Nephron progenitor cell (in vitro differentiated cells): ENCODE measurements at places on chromosomes 12 and 14.

DNA sequence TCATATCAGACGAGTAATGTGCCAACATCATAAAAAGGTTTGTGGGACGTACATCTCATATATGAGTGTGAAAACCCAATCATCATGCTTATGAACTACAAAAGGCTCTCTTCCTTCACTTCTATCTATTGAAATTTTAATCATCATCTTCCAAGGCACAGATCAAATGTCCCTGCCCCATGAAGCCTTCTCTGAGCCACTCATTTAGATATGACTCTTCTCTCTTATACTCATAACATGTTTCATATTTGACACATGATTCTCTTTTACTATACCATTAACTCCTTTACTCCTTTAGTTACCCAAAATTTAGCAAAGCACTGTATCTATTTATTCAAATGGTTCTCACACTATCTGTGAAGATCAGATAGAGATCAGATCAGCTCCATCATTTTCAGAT lies 22.2 kb downstream of the RALGAPA1 start:
- H3K27me3 ChIP-seq = peaks cover 2% of the 10 kb centered on the region
- DNase-seq = no peak

DNA sequence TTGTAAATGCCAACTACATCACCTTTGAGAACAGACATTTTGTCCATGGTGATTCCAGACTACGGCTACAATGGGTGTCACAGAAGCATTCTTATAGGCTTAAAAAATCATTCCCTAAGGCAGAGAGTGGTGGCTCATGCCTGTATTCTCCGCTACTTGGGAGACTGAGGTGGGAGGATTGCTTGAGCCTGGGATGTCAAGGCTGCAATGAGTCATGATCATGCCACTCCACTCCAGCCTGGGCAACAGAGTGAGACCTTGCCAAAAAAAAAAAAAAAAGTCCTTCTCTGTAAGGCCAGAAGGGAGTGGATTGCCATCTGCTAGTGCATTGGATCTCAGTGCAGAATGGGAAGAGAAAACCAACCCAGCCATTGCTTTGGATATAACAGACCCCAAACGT lies 522.5 kb downstream of the VRK1 start:
- no peak for DNase-seq
- no peaks in the 10 kb centered on the region for H3K4me1 ChIP-seq
- peaks cover 15% of the 10 kb centered on the region for H3K27me3 ChIP-seq
- no peak overlapping the region for H3K27ac ChIP-seq

DNA sequence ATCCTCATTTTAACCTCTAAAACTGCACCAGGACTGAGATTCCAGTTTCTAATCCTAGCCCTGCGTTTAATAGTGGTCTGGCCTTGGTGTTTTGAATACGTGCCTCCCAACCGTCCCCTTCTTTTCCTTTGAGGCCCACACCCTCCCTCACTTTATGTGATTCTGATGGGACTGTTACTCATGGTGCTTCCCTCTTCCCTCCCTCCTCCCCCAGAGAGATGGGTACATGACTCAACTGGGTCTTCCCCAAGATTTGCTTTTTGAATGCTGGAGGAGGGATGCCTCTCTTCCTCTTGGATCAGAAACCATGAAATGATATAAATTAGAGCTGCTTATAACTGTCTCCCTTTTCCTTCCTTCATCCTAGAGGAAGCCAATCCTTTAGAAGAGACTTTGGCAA lies 8.2 kb upstream of the PPP2R5E start:
- H3K4me3 ChIP-seq = no peak overlapping the region
- no peaks in the 10 kb centered on the region for H3K36me3 ChIP-seq
- no peak for DNase-seq

DNA sequence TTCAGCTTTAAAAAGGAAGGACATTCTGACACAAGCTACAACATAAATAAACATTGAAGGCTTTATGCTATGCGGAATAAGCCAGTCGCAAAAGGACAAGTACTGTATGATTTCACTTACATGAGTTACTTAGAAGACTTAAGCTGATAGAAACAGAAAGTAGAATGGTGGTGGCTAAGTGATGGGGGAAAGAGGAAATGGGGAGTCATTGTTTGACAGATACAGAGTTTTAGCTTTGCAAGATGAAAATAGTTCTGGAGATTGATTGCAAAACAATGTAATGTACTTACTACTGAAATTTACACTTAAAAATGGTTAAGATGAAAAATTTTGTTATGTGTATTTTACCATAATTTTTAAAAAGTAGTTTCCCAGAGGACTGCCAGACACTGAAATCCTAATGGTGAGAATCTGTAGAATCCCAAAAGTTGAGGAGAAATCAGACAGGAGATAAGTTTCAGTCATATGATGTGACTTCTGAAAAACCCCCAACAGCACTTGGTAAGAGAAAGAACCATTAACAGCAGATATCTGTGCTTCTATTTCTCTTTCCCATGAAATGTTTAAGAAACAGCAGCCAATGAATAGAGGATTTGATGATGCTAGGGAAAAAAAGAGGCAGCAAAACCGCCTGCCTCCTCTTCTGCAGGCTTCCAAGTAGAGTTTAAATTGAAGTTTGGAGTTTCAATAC lies 16.6 kb upstream of the CLEC2A start:
- H3K27ac ChIP-seq = no peak overlapping the region
- DNase-seq = no peak

GRCh38 chr12:82708061-82708879 lies 21.6 kb downstream of the TMTC2 start:
- H3K4me1 ChIP-seq = peaks cover 11% of the 10 kb centered on the region
- no peak for DNase-seq
- no peak overlapping the region for H3K27ac ChIP-seq
- peaks cover 3% of the 10 kb centered on the region for H3K27me3 ChIP-seq
- H3K36me3 ChIP-seq = peaks cover 47% of the 10 kb centered on the region
- H3K4me3 ChIP-seq = no peak overlapping the region

- no peaks in the 10 kb centered on the region for H3K4me1 ChIP-seq
- no peaks in the 10 kb centered on the region for H3K27me3 ChIP-seq
- no peak overlapping the region for H3K4me3 ChIP-seq
- no peak for DNase-seq
Observed at GRCh38 chr14:27392153-27392552, 794.3 kb upstream of the NOVA1 start.

- H3K27ac ChIP-seq = no peak overlapping the region
- no peaks in the 10 kb centered on the region for H3K36me3 ChIP-seq
- H3K27me3 ChIP-seq = peaks cover 15% of the 10 kb centered on the region
- H3K4me3 ChIP-seq = no peak overlapping the region
- H3K4me1 ChIP-seq = peaks cover 8% of the 10 kb centered on the region
- DNase-seq = no peak
Observed at GRCh38 chr12:127745469-127746212, 521.3 kb upstream of the TMEM132C start.

- H3K4me3 ChIP-seq = no peak overlapping the region
- H3K27me3 ChIP-seq = peaks cover 4% of the 10 kb centered on the region
- peaks cover 22% of the 10 kb centered on the region for H3K4me1 ChIP-seq
- no peak overlapping the region for H3K27ac ChIP-seq
Observed at GRCh38 chr12:19192710-19193109, 63.2 kb downstream of the PLEKHA5 start.

DNA sequence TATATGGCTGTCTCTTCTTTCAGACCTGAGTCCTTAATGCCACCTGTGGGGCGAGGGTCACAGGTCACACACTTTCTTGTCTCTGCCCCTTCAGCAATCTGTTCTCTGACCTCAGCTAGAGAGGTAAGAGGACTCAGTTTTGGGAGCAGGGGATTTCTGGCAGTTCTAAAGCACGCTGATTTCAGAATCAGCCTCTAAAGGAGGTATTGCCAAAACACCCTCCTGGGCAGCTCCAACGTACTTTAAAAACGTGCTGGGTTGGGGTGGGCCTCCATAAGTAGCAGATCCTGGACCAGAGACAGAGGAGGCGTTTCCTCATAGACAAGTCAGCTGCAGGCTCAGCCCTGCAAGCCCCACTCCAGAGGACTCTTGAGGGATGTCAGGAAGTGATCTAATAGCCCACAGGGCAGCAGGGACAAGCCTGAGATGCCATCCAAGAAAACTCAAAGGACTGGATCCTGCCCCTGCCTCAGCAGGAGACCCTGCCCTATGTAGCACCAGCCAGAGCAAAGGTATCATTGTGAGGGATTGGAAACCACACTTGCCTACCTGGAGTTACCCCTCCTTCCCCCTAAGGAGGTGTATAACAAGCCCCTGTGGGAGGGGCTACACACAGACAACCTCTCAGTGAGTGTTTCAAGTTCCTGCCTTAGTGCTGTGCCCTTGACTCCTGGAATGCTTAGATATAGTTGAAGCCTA lies 8.5 kb downstream of the CTDSP2 start:
- H3K4me3 ChIP-seq = peak overlapping the region; percentile 34
- no peaks in the 10 kb centered on the region for H3K36me3 ChIP-seq
- H3K27me3 ChIP-seq = no peaks in the 10 kb centered on the region
- H3K27ac ChIP-seq = peak overlapping the region; percentile 98
- DNase-seq = no peak

DNA sequence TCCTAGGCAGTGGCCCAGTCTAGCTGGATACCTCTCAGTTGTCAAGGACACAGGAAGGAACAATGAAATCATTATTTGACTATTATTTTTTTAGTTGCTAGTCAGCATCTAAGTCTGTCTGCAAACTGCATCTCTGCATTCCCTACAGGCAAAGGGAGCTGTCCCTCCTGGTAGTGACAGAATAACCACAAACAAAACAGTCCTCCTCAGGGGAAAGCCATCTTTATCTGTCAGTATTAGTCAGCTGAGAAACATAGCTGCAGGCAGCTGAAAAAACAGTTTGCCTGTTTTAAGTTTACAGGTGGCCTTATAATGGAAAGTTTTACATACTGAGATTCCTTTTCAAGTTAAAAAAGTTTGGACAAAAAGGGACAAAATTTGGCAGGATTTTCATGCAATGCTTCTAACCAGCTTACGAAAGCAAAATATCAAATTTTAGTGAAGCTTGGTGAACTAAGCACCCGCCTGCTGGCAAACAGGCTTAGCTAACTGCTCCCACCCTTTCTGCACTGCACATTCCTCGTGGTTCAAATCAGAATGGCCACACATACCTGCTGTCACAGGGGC lies 29.5 kb downstream of the SLC25A21 start:
- peaks cover 44% of the 10 kb centered on the region for H3K4me1 ChIP-seq
- H3K4me3 ChIP-seq = no peak overlapping the region
- DNase-seq = no peak
- no peak overlapping the region for H3K27ac ChIP-seq

DNA sequence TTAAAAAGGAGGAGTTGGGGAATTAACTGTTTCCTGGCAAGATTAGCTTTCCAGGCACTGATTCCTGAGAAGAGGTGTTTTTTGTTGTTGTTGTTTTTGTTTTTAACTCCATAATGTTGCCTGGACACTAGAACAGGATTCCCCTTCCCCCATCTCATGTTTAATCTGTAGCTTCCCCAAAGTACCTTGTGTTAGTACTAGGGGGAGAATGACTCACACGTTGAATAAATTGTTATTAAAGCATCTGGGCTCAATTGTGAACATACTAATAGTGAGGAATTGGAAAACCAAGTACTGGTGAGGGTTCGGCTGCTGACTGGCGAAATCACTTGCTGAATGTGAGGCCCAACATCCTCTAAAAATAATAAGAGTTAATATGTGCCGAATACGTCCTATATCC lies 1.3 kb upstream of the GNG2 start:
- H3K4me1 ChIP-seq = peaks cover 48% of the 10 kb centered on the region
- no peak overlapping the region for H3K4me3 ChIP-seq
- H3K36me3 ChIP-seq = peaks cover 4% of the 10 kb centered on the region
- no peak for DNase-seq
- H3K27me3 ChIP-seq = peaks cover 3% of the 10 kb centered on the region

- no peak overlapping the region for H3K27ac ChIP-seq
- no peak overlapping the region for H3K4me3 ChIP-seq
- H3K27me3 ChIP-seq = peaks cover 33% of the 10 kb centered on the region
- DNase-seq = no peak
Observed at GRCh38 chr14:93965287-93965821, 11.0 kb downstream of the ASB2 start.

GRCh38 chr14:75539561-75540478 lies 17.6 kb downstream of the BATF start:
- H3K27ac ChIP-seq = no peak overlapping the region
- no peak overlapping the region for H3K4me3 ChIP-seq
- H3K4me1 ChIP-seq = peaks cover 10% of the 10 kb centered on the region
- no peak for DNase-seq
- peaks cover 2% of the 10 kb centered on the region for H3K27me3 ChIP-seq

GRCh38 chr12:27554421-27555186 lies 30.6 kb downstream of the PPFIBP1 start:
- H3K27me3 ChIP-seq = peaks cover 2% of the 10 kb centered on the region
- H3K4me1 ChIP-seq = peaks cover 58% of the 10 kb centered on the region
- peaks cover 18% of the 10 kb centered on the region for H3K36me3 ChIP-seq

DNA sequence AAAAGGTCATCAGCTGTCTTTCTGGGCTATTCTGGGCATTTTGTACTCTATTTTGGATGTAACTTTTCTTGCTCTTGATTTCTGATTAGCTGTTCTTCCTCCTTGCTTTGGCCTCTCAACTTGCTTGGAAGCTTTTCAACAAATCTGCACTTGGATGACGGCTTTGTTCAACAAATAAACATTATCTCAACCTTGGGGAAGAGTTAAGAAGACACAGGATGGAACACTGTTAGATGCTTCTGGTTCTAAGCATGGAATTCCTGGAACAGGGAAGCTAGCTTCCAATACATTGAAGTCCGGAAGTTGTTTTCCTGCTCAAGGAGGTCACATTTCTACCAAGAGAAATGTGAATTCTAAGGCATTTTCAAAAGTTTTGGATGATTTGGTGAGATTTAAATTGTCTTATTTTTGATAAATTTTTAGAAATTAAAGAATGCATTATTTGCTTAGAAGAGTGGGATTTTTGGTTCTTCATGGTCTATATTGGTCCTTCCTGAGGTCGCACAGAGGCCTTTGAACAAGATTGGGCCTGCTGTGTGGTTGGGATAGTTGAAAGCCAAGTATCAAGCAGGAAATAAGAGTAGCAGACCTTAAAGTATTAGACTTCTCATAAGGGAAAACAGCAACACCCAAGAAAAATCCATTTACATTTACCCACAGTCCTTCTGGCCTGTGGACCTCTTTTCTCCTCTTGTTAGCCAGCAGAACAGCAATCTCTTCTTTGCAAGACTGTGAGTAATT lies 59.2 kb downstream of the PPFIBP1 start:
- H3K4me1 ChIP-seq = no peaks in the 10 kb centered on the region
- no peak overlapping the region for H3K4me3 ChIP-seq
- DNase-seq = no peak

DNA sequence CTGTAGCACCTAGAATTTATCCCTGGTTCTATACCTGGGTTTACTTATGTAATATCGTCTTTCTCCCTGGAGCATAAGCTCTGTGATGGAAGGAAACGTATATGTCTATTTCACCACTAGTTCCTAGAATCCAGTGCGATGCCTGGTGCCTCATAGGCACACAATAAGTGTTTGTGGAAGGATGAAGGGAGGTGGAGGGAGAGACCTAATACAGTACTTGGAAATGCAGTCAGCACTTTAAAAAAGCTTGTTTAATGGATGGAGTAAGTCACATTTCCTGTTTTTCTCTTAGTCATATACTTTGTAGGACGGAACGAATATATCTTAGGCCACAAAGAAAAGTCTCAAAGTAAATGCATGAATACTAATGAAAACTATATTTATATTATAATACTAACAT lies 186.5 kb upstream of the HMGA2 start:
- peaks cover 38% of the 10 kb centered on the region for H3K4me1 ChIP-seq
- no peak overlapping the region for H3K27ac ChIP-seq
- H3K27me3 ChIP-seq = peaks cover 7% of the 10 kb centered on the region
- no peak for DNase-seq
- H3K36me3 ChIP-seq = peaks cover 4% of the 10 kb centered on the region

- H3K27me3 ChIP-seq = no peaks in the 10 kb centered on the region
- peaks cover 34% of the 10 kb centered on the region for H3K4me1 ChIP-seq
- no peak for DNase-seq
- H3K36me3 ChIP-seq = peaks cover 32% of the 10 kb centered on the region
- H3K4me3 ChIP-seq = no peak overlapping the region
- peak overlapping the region; percentile 21 for H3K27ac ChIP-seq
Observed at GRCh38 chr12:124006085-124006845, 33.2 kb downstream of the ZNF664 start.
